ENCODE measurements at places on chromosomes 2 and 18.

DNA sequence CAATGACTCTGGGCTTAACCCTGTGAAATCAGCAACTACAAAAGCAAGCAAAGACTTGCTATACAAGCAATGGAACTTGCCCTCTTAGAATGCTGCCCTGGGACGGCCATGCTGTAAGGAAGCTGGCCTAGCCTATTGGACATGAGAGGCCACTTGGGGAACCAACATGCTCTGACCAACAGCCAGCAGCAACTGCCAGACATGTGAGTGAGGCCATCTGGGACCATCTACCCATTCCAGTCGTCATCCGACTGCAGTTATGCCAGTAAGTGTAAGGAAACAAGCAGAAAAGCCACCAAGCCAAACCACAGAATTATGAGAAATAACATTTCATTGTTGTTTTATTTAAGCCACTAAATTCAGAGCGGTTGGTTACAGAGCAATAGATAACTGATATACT lies 40.9 kb downstream of the CLASP1 start:
- no peak for DNase-seq

DNA sequence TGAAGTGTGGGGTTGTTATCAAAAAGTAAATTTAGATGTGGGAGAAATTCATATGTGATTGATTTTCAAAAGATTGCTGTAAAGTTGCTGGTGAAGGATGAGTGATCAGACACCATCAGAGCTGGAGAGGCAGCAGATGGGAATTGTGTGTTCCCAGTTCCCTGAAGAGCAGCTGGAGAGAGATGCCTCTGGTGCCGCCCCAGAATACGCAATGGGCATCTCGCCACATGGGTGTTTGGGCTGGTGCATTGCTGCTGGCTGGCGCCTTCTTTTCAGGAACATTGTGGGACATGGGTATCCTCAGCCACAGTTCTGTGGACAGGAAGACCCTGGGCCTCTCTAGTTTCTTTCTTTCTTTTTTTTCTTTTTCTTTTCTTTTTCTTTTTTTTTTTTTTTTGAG lies 11.9 kb downstream of the ATG4B start:
- DNase-seq: no peak

DNA sequence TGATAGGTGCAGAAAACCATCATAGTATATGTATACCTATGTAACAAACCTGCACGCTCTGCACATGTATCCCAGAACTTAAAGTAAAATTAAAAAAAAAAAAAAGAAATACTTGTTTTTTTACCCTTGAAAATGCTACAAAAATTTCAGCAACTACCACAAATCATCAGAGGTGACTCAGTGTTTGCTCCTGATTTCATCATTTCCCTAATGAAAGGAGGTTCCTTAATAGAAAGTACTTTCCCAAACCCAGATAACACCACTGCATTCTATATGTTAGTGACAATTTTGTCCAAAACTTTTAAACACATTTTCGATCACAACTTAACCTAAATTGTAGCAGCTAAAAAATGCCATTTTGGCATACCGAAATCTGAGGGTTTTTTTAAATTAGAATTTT lies 163.3 kb downstream of the SLC39A10 start:
- DNase-seq: peak; percentile 27

- DNase-seq: no peak
These were observed 15.0 kb upstream of the IL1RN start for GRCh38 chr2:113112441-113112840.

DNA sequence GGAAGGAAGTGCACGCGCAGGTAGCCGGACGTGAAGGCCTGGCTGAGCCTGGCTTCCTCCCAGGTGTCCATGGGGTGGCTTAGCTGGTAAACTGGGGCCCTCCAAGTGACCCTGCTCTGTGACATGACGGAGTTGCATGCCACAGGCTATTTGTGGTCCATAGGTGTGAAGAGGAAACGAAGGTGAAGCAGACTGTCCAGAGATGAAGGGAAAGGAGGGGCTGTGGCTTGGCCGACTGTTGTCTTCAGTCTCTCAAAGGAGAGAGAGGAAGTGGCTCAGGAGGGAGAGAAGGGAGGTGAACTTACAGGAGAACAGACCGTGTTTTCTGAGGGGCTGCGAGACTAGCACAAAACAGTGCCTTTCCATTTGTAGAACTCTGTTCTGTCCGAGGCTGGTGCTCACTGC lies 19.3 kb downstream of the INPP5D start:
- no peak for DNase-seq

GRCh38 chr2:132715386-132716351 lies 45.7 kb upstream of the LYPD1 start:
- no peak for DNase-seq

- DNase-seq: no peak
These were observed 109.9 kb upstream of the CRIM1 start for GRCh38 chr2:36245651-36246050.

DNA sequence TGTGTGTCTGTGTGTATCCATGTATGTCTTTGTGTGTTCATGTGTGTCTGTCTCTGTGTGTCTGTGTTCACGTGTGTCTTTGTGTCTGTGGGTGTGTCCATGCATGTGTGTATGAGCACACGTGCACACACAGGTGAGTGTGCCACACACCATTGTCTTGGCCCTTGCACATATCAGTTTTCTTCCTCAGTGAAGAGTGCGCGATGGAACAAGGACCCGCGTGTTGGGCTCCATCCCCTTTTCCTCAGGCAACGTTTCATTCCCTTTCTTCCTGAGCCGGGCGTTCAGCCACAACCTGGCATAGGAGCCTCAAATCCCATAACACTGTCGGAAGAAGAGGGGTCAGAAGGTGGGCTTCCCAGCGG lies 74.3 kb downstream of the PTGR3 start:
- DNase-seq: no peak

DNA sequence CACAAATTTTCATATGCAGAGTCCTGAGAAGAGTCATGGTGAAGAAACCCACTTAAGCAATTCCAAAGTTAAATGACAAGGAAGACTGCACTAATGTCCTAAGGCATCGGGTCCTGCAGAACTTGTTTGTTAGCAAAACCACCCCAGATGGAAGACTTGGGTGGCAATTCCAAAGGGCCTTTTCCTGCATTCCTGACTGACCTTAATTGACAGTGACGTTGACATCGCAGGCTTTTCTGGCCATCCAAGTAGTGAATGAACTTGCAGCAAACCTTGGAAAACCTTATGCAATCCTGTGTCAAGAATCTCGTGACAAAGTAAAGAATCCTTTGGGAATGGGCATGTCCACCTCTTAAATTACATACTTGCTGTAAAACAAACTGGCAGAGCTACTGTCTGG lies 112.5 kb upstream of the SH3BP4 start:
- no peak for DNase-seq

- no peak for DNase-seq
These were observed 30.0 kb downstream of the CROCC2 start for GRCh38 chr2:240936106-240936505.

Data from AG09319 (cell line).